ENCODE measurements at places on chromosomes 1 and 21.

- no peak for DNase-seq
Measured at GRCh38 chr21:45998276-45998701, 16.7 kb downstream of the COL6A1 start.

- no peak for DNase-seq
Measured at GRCh38 chr1:68103884-68104554, 53.6 kb upstream of the DIRAS3 start.

DNA sequence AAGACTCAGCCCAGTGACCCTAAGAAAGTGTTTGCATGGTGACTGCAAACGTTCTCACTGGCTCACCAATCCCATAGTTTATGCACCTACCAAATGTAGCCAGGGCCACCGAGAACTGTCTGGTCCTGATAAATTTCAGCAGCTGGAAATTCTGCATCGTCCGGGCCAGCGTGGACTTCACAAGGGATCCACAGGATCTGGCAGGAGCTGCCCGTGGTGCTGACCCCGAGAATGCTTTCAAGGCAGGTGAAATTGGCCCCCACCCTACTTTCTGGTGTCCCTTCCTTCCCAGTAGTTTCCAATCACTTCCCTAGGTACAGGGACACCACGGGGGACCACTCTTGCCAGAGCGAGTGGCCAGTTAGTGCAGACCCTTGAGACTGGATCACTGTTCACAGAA lies 26.2 kb downstream of the UBASH3A start:
- DNase-seq, result no peak

GRCh38 chr1:211352985-211353515 lies 26.4 kb downstream of the TRAF5 start:
- DNase-seq, result no peak

- no peak for DNase-seq
Measured at GRCh38 chr1:229786974-229787610, 161.0 kb downstream of the URB2 start.

GRCh38 chr21:38181096-38181495 lies 75.7 kb upstream of the KCNJ15 start:
- no peak for DNase-seq

DNA sequence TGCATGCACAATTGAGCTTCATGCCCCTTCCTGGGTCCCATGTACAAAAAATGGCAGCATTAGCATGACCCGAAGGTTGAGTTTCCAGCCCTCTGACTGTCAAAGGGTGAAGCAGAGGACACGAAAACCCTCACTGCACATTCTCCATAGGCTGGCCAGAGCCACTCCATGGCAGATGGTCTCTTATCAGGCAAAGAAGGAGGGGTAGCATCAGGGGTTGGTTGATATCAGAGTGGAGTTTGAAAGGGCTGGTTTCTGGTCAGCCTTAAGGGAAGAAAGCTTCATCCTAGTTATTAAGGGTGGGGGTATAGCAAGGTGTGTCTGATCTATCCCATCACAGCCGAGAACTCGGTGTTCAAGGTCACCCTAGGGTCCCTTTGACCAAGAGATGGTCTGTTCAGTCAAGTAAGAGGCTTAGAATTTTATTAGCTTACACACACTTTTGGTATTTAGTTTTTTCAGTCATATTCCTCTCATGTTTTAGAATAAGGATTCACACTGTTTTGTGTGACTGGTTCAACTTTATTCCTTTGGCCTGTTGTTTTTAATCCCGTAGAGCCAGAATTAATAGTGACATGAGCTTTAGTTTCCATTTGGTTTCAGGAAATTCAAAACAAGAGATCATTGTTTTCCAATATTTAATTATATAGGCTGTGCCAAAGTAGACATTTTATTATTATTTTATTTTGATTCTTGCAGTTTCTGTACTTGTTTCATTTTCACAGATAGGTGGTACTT lies 199.9 kb upstream of the FMN2 start:
- DNase-seq, result no peak

GRCh38 chr1:205600085-205600484 lies 31.7 kb downstream of the ELK4 start:
- DNase-seq, result no peak

DNA sequence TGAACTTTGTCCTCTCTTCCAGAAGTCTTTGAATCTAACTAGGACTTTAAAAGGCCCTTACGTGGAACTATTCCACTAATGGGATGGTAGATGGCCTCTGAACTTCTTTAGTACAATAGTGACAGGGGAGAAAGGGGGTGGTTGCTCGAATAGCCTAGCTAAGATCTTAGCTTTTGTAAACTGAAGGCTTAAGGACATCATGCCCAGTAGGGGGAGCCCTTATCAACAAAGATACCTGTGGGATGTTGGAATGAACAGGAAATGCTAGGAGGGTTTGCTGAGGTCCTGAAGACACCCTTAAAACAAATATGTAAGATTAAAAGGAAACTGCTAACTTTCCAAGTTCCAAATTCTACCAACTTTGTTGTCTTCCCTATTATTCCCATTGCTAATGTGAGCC lies 33.2 kb downstream of the NHLH2 start:
- DNase-seq, result no peak
